Stimulated activated CD8-positive, alpha-beta memory T cell treated with anti-CD3 and anti-CD28 coated beads, Interleukin-4, amount 100 ng/mL, for 1 hour (primary cell): ENCODE measurements at places on chromosomes 5 and 9.

GRCh38 chr5:179930788-179931473, 23.2 kb upstream of the TBC1D9B start:
- no peak for DNase-seq

GRCh38 chr5:97628031-97628430, 445.0 kb upstream of the RIOK2 start:
- no peak for DNase-seq

GRCh38 chr9:8679371-8679822, 879.8 kb upstream of the DMAC1 start:
- DNase-seq: no peak

GRCh38 chr9:99819856-99820684, 1.6 kb upstream of the NR4A3 start:
- peak; percentile 87 for DNase-seq

GRCh38 chr9:111621895-111622480, 9.1 kb upstream of the DNAJC25 start:
- DNase-seq: no peak

DNA sequence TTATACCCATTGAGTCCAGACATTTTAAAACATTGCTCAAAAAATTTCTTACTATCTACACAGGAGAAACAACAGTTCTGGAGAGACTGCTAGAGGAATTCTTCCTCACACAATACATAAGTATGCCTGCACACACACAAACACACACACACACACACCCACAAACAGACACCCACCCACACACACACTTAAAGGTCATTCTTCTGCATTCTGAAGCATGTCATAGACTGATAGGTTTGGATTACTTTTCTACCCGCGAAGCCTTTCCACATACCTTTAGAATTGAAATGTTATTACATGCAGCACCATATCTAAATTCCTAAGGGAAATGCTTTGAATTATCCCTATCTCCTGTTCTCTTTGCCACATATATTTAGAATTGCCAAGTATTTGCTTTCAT, 80.2 kb downstream of the FAM174A start:
- DNase-seq: no peak

DNA sequence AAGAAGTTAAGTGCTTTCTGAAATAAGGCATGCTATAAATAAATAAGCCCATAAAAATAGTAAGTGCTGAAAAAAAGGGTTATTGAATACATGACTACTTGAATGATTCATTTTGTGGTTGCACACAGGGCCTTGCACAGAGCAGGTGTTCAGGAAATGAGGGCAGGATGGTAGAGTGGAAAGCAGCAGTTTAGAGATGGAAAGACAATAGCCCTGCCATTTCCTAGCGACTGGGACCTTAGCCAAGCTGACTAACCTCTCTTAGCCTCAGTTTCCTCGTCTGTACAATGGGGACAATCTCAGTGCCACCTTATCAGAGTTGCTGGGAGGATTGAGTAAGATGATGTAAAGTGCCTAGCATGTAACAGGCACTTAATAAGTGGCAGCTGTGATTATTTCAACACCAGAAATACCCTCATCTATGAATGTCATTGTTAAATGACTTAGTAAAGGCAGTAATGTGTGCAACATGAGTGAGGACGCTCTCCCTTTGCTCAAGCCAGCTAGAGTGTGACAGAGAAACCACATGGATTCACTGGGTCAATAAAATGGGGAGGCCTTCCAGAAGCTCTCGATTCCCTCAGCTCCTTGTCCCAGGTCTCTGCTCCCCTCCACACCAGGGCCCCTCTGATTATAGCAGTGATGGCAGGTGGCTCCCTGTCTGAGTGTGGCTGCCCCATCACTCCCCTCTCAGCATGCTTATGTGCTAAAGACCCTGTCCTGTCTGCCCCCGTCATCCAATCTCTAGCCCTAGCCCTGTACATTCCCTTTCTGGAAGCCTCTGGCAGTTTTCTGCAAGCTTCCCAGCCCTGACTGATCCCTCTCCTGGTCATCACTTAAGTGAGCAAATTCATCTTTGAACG, 16.0 kb upstream of the PHF19 start:
- no peak for DNase-seq

DNA sequence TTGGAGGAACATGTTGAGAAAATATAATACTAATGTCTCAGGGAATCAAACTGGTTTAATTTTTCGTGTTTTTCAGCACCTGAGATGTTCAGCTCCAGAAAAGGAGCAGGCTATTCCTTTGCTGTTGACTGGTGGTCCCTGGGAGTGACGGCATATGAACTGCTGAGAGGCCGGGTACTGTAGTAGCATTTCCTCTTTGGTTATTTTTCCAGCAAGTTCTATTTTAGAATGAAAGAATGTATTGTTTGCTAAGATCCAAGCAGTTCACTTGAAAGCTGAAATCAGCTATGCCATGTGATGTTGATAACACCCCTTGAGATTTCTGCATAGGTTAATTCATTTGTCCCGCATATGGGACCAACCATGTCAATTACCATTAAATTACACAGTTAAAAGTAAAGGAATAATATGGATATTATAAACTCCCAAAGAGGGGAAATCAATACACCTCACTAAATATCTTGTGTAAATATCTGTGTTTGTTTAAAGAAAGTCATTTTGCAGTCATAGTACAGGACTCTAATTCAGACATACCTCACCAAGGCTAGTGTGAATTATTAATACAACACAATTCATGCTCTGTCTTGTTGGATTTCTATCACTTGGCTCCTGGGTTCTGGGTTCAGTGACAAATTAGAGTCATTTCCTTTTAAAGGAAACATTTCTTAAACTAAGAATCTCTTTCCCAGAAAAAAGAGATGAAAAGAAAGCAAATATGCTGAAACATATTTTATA, 126.8 kb downstream of the STK32A start:
- DNase-seq: no peak

- no peak for DNase-seq
Observed at GRCh38 chr5:75831561-75831960, 114.3 kb upstream of the POC5 start.

- no peak for DNase-seq
Observed at GRCh38 chr5:128684961-128685360, 146.9 kb upstream of the FBN2 start.

- DNase-seq: no peak
Observed at GRCh38 chr5:58016358-58016757, 443.5 kb downstream of the PLK2 start.

DNA sequence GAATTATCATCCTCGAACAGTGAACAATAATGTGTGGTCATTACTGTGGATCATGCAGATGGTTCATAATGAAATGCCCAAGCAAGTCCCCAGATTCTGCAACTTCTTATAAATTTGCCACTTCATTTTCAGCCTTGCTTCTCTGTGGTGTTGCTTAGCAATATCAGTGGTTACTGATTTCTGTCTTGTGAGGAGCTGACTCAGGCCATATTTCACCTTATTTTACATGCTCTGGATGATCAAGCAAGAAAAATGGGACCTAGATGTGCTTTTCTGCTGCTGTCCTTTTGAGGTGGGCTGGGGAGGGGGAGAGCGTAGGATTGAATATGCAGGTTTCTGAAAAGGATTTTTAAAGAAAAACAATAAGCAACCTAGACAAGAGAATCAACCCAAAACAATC, 188.3 kb downstream of the SLC24A2 start:
- no peak for DNase-seq

GRCh38 chr5:80174790-80175189, 81.1 kb downstream of the SERINC5 start:
- no peak for DNase-seq

DNA sequence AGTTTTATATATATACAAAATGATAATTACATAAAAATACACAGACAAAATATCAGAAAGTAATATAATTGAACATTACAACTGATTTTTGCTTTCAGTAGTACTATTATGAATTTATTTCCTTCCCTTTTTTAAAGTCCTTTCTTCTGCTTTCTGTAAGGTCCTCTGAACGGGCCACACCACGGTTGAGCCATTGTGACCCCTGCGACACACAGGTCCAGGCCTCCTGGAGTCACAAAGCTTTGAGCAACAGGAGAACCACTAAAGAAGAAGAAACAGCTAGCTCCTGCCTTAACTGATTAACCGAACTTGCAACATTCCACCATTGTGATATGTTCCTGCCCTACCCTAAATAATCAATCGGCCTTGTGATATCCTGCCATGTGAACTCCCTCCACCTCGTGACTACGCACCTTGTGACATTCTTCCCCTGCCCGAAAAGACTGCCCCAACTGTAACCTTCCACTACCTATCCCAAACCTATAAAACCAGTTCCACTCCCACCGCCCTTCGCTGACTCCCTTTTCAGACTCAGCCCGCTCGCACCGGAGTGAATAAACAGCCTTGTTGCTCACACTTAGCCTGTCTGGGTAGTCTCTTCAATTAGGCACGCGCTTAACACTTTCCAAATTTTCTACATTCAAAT, 375.0 kb upstream of the RFX3 start:
- no peak for DNase-seq

GRCh38 chr9:107635101-107635802, 145.7 kb upstream of the KLF4 start:
- no peak for DNase-seq

GRCh38 chr5:134143944-134144941, 29.8 kb downstream of the TCF7 start:
- no peak for DNase-seq

- DNase-seq: no peak
Observed at GRCh38 chr5:68922172-68922987, 171.4 kb upstream of the SLC30A5 start.

DNA sequence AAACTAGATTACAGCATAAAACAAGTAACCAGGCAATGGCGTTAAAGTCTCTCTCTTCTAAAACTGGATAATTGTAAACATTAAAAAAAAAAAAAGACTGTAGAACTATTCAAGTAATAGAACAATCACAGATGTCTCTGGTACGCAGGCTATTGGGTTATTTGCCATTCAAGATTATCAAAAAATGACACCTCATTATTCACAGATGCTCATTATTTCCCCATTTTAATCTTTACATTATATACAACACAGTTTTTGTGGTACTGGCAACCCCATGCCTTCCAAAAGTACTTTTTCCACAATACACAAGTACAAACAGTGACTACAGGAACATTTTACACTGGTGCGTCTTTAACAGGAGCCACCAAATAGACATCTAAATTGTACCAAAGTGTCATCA, 109.4 kb downstream of the ZNF608 start:
- DNase-seq: no peak

GRCh38 chr5:154881986-154882385, 23.6 kb downstream of the CNOT8 start:
- no peak for DNase-seq

DNA sequence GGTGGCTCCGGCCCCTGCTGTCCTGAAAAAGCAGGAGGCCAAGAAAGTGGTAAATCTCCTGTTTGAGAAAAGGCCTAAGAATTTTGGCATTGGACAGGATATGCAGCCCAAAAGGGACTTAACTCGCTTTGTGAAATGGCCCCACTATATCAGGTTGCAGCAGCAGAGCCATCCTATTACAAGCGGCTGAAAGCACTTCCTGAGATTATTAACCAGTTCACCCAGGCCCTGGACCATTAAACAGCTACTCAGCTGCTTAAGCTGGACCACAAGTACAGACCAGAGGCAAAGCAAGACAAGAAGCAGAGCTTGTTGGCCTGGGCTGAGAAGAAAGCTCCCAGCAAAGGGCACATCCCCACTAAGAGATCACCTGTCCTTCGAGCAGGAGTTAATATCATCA, 89.7 kb downstream of the MLLT3 start:
- no peak for DNase-seq

DNA sequence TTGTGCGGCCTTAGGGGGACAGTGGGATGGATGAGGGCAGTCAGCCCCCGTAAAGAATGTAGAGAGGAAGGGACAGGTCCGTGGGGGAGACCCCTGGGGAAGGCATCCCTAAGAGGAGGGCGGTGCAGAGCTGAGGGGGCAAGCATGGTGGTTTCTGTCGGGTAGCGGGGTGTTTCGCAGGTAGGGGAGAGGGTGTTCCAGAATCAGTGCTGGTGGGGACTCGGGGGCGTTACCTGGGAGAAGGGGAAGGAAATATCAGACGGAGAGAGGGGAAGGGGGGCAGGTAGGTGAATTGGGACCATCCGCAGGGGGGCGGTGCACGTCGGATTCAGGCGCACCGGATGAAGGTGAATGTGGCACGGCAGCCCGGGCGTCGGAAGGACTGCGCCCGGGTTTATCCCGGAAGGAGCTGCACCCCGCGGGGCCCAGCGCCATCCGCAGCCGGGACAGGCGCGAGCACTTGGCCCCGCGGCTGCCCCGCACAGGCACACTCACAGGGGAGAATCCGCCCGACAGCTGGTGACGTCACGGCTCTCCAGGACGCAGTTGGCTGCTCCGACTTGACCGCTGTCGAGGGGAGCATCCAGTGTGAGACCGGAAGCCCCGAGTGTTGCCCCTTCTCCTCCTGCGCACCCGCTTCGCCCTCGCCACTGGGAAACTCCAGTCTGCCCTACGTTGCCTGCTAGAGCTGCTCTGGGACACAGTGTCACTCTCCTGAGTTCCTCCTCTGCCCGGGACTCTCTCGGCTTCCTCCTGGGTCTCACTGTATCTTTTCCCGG, 1.3 kb downstream of the CD72 start:
- DNase-seq: no peak

DNA sequence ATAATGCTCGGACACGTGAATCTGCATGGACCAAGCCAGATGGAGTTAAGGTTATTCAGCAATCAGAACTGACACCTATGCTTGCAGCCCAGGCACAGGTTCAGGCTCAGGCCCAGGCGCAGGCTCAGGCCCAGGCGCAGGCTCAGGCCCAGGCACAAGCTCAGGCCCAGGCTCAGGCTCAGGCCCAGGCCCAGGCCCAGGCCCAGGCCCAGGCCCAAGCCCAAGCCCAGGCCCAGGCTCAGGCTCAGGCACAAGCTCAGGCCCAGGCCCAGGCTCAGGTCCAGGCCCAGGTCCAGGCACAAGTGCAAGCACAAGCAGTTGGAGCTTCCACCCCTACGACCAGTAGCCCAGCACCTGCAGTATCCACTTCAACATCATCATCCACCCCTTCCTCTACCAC, 11.8 kb downstream of the TCERG1 start:
- no peak for DNase-seq

DNA sequence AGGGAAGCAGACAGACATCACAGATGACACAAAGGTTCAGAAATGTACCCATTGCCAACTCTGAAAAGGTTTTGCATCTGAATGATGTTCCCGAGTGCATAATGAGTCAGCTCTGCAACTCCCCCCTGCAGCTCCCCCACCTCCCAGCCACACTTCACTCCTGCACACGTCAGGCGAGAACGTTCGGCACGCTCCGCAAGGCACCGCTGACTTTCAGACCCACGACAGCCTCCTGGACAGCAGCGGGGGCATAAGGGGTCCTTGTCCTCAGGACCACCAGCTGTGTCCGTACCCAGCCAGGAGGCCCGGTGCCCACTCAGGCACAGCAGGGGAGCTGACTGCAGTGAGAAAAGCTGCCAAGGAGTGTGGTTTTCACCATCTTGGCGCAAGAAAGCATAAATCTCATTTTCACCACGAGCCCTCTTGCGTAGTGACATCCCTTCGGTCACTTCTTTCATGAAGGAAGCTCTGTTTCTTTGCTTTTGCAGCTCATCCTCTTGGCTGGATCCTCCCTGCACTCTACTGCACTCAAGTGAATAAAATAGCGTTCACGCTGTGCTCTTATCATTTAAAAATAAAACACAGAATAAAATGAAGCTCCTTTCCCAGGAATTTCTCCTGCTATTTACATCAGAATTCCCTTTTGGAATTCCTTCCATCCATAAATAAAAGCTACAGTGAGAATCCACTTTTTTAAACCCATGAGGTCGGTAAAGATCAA, 9.9 kb downstream of the GFPT2 start:
- DNase-seq: no peak
